Natural killer cell treated with Interleukin-12 subunit alpha and Interleukin-12 subunit beta and Interleukin-15 and Interleukin-18, amount 100 ng/mL, for 72 hours (primary cell): ENCODE measurements at places on chromosomes 11 and 22. TPM values are rescaled to one million over a fixed set of nuclear protein-coding genes. Genes with fewer than 3 reads are reported as not detected.

- DNase-seq = no peak
Measured at GRCh38 chr11:93850594-93851018, at the start of gene VSTM5. Gene VSTM5 (minus strand): TSS chr11:93850618. CDS start chr11:93850502, 116 bp downstream.

Gene TEX12
- total RNA-seq = not detected

GRCh38 chr11:85951049-85951405 is 95.8 kb downstream of the CCDC83 start:
- DNase-seq = no peak

GRCh38 chr11:119361056-119361787 is 14.7 kb upstream of the MFRP start:
- DNase-seq = no peak

Gene KCNJ1
- total RNA-seq = not detected

Gene BBOX1
- total RNA-seq = not detected

DNA sequence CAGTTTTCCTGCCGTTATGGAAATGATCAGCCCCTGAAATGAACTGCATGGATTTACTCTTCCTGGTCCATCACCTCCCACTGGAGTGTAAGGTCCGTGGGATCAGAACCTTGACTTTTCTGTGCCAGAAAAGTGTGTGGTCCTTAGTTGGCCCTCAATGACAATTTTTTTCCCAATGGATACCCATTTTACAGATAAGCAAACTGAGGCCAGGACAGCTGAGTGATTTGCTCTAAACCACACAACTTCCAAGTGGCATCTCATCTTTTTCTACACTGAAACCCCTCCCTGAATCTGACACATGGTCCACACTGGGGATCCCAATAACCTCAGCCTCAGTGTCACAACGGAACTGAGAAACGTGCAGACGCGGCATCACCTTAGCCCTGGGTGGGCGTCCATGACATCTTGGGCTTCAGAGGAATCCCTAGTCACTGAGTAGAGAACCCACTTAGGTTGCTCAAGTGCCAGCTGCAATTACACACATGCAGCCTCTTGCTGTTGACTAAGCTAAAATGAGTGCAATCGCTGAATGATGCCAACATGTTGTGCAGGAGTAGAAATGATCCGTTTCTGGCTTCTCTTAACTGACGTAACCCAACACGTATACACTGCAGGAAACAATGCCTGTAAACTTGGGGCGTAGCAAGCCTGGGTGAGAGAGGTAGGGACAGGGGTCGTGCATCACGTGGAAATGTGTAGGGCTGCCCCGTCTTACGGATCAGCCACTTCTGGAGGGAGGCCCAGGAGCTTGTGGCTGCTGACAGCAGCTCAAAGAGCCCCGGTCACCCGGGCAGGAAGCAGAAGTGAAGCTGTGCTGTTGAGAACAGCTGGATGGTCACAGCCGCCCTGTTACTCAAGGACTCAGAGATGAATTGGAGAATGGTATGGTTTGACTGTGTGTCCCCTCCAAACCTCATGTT is 136.3 kb downstream of the SHANK2 start:
- DNase-seq = no peak

Gene ROM1
- total RNA-seq = 4.5 TPM

- DNase-seq = no peak
Measured at GRCh38 chr11:82747471-82747870, 13.8 kb upstream of the FAM181B start.

Gene KCNK7
- 2.3 TPM for total RNA-seq

Gene GLYAT
- total RNA-seq = not detected

GRCh38 chr22:24954114-24954463 is 1.6 kb downstream of the KIAA1671 start:
- DNase-seq = no peak

GRCh38 chr11:67670316-67671210 is 3.9 kb downstream of the ALDH3B2 start:
- DNase-seq = no peak

GRCh38 chr11:35185696-35186095 is 46.7 kb downstream of the CD44 start:
- no peak for DNase-seq

DNA sequence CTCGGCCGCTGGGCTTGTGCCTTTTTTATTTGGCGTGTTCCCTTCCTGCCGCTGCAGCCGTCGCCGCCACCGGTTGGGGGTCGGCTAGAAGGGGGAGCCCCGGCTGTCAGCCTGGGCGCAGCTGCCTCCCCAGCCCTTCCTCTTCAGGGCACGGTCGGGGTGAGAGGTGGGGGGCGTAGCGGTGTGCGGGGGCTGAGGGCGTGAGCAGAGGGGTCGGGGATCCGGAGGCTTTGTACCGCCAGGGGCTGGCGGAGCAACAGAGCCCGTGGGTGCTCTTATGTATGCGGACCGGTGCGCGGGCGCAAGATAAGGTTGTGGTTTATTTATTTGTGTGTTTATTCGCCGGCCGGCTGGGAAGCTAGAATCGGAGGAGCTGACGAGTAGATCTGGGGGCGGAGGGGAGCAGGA is 477 bp downstream of the ZBTB16 start:
- DNase-seq = no peak

Gene ASRGL1
- total RNA-seq = 7.2 TPM

DNA sequence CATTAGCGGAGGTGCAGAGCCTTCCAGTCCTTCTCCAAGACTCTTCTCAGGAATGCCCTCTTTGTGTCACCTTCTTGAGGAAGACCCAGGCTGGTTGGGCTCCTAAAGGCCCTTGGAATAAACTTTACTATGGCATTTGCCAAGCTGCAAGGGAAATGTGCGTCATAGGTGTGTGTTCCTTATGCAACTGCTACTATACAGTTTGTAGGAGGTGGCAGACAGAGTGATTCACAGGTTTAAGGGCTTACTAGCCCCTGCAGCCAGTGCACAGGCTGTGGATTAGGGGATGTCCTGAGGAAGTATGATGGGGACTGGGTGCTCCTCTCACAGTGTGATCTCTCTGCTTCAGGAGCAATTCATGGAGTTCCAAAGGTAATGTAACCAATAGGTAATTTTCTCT is 74.6 kb downstream of the TENM4 start:
- no peak for DNase-seq

- DNase-seq = no peak
Measured at GRCh38 chr11:59284773-59285129, 72.0 kb upstream of the MPEG1 start.

- DNase-seq = no peak
Measured at GRCh38 chr11:102596578-102596977, 28.6 kb downstream of the MMP20 start.
